H4 (cell line): ENCODE measurements at places on chromosomes 13 and 19. TPM values are rescaled to one million over a fixed set of nuclear protein-coding genes. Genes with fewer than 3 reads are reported as not detected.

DNA sequence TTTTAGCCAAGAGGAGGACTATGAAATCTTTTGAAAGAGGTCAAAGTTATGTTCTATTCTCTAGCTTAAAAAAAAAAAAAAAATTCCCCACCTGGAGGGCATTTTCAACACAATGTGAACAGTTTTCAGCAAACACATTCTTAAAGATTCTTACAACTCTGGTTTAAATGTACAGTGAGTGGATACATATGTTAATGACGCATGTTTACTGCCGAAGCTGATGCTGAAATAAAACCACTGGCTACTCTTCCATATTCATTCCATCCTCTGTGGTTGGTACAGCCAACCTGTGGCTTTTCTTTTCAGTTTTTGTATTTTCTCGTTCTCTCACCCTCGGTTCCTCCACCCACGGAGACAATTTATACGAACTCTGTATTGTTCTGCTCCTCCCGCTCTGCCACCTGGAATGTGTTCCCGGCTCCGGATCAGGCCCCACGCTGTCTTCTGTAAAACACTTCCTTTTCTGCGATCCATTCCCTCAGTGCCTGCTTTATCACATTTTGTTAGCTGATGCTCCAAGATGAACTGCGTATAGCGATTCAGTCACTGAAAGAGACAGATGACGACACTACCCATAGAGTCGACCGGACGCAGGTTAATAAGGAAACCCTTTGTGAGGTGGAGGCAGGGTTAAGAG lies 466.4 kb upstream of the ARGLU1 start:
- no peak for DNase-seq

GRCh38 chr19:18612051-18612771 lies 459 bp upstream of the TMEM59L start:
- no peak for DNase-seq

Gene ZNF773
- total RNA-seq, result 15.2 and 22.6 TPM in 2 replicates

Gene FSD1
- 19.0 and 26.7 TPM in 2 replicates for total RNA-seq
